ENCODE measurements at places on chromosomes 6 and 20.

DNA sequence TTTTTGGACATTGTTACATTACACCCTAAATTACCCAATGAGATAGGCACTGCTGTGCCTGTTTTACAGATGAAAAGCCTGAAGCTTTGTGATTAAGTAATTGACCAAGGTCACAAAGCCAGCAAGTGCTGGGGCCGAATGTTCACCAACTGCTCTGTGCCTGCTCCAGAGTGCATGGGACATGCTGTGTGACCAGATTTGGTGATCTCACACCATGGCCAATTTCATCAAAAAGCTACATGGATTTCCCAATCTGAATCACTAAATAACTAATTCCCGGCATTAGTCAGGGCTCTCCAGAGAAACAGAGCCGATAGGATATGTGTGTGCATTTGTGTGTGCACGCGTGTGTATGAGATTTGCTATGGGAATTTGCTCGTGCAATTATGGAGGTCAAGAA is 228.3 kb upstream of the ECI2 start:
- no peak for DNase-seq

- DNase-seq: no peak
Observed at GRCh38 chr6:106133040-106133439, 46.9 kb downstream of the PRDM1 start.

- no peak for DNase-seq
Observed at GRCh38 chr20:43863821-43864544, 50.7 kb upstream of the TOX2 start.

GRCh38 chr20:48406498-48406897 is 421.3 kb downstream of the PREX1 start:
- no peak for DNase-seq

DNA sequence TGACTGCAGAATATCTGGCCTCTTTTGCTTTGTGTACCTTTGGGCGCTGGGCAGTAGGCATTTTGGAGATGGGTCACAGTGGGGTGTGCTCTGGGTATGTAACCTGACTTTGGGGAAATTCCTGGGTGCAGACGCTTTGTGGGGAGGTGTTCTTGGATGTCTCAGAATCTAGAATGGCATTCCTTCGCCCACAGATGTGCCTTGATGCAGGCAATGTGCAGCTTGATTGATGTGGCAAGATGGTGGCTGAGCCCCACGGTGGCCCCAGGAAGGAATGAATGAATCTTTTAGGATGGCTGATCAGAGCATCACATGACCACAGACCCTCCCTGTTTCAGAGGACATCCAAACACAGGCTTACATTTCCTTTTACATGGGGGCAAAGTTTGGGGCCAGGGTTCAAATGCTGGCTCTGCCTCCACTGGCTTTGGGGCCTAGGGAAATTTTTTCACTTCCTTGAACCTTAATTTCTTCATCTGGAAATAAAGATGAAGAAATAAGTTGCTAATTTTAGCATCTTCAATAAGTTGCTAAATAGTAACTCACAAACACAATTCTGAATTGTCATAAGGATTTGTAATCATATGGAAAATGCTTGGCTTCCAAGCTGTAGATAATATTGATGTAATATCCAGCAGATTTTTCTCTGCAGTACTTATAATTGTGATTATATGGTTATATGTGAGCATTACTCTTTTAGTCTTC is 5.6 kb downstream of the PPP1R16B start:
- no peak for DNase-seq

DNA sequence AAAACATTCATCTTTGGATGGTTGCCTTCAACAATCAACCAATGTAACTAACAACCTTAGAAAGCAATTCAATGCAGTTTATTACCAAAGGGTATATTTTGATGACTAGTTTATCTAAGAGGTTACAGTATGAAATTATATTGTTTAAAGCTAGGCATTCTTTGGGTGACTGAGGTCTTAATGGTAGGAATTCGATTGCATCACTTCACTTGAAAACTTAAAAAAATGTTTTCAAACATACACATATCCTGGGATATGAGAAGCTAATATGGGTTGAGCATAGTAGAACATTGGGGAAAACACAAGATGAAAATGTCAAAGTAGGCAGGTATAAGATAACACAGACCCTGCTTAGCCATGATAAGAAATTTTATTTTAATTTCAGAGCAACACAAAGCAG is 144.6 kb upstream of the BMP5 start:
- DNase-seq: no peak

DNA sequence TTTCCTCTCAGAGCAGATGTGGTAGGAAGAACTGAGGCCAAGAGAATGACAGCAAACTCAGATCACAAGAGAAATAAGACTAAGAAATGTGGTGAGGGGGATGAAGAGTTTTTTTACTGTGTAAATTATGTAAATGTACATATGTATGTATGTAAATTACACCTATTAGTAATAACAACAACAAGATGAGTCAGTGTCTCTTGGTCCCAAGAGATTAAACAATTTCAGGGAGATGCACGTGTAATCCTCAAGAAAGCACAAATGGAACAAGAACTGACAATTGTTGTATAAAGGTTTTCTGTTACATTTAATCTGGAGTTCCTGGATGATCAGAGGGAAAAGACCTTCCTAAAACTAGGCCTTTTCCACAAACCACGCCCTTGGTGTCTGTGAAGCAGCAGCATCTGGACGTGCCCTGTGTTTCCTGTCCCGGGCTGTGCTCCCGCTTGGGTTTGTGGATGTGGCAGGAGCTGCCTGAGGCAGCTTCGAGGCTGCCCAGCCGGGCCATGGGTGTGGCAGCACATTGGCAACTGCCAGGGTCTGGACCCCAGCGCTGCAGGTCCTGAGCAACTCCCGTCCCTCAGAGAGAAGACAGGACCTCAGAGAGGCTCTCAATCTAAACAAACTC is 994 bp downstream of the CLDN20 start:
- no peak for DNase-seq

GRCh38 chr6:104705095-104705707 is 154.5 kb downstream of the HACE1 start:
- DNase-seq: peak; percentile 20

GRCh38 chr6:164166996-164167395 is 752.5 kb downstream of the QKI start:
- DNase-seq: no peak

DNA sequence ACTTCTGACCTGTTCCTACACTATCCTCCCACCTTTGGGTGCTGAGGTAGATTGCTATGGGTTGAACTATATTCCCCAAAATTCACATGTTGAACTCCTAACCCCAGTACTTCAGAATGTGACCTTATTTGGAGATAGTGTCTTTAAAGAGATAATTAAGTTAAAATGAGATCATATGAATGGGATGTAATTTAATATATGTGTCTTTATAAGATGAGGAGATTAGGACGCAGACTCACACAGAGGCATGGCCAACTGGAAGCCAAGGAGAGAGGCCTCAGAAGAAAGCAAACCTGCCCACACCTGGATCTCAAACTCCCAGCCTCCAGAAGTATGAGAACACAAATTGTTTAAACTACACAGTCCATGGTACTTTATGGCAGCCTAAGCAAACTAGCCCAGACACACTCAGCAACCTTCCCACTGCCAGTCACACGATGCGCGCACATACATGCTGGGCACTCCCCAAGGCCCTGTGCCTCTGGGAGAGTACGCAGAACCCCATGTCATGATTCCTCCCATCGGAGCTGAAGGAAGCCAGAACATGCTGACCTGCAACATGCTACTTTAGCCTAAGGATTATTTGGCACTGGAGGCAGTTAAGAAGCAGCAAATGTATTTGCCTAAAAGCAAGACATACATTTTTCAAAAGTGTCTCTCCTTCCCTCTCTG is 8.9 kb upstream of the SLC22A1 start:
- DNase-seq: no peak

DNA sequence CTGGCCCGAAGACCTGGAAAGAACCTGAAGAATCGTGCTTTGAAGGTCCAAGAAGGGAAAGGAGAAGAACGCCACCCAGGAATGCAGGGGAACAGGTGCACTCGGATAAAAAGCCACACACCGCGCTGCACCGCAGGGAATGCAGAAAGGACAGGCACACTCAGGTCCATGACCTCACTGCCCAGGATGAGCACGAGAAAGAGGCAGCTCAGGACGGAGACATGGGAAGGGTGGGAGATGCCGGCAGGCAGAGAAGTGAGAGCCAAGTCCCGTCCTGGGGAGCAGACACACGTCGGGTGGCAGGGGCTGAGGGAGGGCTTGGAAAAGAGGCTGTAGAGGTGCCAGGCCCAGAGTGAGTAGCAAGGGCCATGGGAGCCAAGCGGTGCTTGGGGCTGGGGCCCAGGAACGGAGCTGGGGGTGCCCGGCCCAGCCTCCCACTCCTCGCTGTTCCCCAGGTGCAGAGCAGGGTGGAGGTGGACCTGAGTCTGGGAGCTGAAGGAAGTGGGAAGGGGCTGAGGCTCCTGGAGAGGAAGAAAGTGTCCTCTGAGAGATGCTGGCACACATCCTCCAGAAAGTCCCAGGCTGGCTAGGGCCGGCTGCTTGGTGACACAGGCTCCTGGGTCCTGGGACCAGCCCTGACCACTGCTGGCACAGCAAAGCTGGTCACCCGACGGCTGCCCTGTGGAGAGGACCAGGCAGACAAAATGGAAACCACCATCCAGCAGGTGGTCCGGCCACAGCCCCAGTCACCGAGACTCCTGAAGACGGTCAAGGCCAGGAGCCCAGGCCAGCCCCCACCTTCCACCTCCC is 91.3 kb downstream of the PSMB1 start:
- DNase-seq: no peak

GRCh38 chr6:107620732-107621131 is 130.8 kb downstream of the SOBP start:
- no peak for DNase-seq

- DNase-seq: no peak
Observed at GRCh38 chr6:43772681-43773049, 2.7 kb downstream of the VEGFA start.

DNA sequence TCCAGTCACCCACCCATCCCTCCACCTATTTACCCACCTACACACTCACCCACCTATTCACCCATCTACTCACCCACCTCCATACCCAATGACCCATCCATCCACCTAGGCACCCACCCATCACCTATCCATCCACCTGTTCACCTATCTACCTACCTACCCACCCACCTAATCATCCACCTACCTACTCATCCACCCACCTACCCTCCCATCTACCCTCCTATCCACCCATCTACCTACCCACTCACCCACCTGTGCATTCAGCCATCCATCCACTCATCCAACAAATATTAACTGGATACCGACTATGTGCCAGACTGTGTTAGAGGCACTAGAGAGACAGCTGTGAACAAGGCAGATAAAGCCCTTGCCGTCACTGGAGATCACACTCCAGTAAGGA is 40.3 kb downstream of the RSPO4 start:
- DNase-seq: no peak

DNA sequence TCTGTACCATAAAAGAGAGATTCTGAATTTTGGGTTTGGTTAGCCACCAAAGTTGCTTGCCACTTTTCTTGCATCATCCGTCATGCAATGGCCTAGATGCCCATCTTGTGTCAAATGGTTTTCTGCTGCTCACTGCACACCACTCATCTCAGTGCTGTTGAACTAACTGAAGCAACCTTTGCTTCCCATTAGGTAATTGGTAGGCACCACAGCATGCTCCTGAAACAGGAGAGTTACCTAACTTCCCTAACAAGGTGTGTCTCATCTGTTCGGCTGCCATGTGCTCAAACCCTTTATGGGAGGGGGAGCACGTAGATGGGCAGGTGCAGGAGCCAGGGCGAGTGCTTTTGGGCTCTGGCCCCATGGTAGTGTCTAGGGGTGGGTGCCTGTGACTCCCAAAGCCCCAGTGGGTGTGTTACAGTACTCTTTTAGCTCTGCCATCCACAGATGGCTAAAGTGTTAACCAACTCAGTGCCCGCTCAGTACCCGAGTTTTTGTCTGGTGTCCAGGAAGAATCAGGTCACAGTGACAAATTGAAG is 147.4 kb upstream of the SPACA1 start:
- no peak for DNase-seq

GRCh38 chr6:157060440-157060952 is 262.8 kb downstream of the TMEM242 start:
- DNase-seq: no peak

GRCh38 chr6:17812311-17812710 is 105.6 kb upstream of the NUP153 start:
- no peak for DNase-seq

DNA sequence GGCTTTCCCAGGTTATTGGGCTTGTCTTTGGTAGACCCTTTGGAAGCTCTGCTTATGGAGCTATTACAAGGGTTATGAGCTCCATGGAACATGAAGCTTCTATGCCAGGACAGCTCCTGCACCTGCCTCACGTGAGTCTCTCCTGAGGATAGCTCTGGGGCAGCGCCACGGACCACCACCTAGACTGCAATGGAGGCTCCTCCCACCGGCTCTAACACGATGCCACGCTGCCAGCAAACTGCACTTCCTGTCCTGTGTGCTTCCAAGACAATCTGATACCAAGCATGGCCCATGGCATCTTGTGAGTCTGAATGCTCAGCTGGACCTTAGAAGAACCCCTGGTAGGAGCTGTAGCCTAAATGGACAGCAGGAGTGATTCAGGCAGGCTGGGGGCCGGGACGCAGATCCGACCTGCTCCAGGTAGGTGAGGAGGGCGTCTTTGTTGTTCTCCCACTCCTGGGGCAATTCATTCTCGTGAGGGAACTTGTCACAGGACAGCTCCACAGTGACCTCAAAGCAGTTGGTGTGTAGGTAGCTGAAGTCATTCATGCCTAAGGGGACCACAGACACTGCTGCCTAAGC is 5.5 kb downstream of the CPXM1 start:
- no peak for DNase-seq

DNA sequence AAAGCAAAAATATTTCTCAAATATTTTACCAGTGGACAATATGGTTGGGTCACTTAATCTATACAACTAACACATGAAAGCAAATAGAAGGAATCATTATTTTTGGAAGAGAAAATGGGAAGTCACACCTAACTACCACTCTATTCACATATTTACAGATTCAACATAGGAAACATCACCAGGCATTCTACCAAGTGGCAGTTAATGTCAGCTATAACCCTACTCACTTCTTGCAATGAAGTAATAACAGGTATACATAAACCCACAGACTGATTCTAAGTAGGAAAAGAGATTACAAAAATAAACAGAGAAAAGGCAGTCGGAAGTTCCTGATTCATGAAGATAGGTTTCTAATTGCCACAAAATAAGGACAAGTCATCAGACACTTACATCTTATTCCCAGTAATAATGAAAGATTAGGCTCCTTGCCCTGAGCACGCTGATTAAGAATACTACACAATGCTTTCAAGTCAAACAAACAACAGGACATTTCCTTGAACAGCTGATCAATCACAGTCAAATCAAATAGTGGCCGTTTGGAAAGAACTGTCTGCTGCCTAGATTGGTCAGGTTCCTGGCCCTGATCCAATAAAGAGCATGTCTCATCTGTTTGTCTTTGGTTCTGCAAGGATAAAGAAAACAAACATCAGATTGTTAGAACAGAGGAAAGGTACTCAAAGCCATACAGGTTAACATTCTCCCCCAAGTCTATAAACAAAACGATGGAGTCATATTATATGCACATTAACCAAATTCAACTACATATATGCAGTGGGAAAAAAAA is 79.2 kb upstream of the PLN start:
- DNase-seq: no peak

Measured in naive thymus-derived CD4-positive, alpha-beta T cell (primary cell).